Caco-2 (cell line): ENCODE measurements at places on chromosomes 7 and 10. TPM values are rescaled to one million over a fixed set of nuclear protein-coding genes. Genes with fewer than 3 reads are reported as not detected.
A peak's percentile ranks its signal among the peaks of the same experiment; 100 is the strongest.

Gene OPALIN
- not detected in 2 replicates for total RNA-seq

DNA sequence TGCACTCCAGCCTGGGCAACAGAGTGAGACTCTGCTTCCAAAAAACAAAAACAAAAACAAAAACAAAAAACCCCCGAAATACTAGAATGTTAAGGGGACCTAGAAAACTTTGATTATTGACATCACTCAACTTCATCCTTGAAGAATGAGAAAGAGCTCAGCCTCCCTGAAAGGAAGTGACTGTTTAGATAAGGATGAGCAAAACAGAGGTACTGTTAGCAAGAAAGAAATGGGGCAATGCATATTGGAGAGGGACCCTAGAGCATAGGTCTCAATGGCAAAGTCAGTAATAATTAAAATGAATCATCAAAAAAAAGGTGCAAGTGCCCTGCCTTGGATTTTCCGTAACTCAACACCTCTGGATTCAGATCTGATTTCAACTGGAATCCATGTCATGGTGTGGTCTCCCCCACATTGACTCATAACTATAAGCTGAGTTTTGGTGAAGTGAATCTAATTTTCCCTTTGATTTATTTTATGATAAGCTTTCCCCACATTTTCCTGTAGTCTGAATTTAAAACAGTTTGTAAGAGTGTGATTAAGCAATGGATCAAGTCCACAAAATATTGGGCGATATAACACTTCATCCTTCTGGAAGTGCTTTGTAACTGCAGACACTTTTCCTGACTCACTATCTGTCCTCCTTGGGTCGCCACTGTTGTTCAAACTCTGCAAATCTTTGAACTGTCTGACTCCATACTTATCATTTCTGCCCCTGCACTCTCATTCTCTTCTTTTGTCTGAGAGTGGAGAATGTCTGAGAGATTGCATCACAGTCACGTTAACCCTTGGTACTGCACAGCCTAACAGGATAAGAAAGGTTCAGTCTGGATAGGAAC is 224.8 kb upstream of the LYZL1 start:
- peak; percentile 89 for DNase-seq

- no peak for DNase-seq
Observed at GRCh38 chr10:101038484-101038883, 7.5 kb downstream of the SFXN3 start.

Gene DNAJC1
- 50.7 and 54.2 TPM in 2 replicates for total RNA-seq

Gene PTF1A
- not detected in 2 replicates for total RNA-seq

DNA sequence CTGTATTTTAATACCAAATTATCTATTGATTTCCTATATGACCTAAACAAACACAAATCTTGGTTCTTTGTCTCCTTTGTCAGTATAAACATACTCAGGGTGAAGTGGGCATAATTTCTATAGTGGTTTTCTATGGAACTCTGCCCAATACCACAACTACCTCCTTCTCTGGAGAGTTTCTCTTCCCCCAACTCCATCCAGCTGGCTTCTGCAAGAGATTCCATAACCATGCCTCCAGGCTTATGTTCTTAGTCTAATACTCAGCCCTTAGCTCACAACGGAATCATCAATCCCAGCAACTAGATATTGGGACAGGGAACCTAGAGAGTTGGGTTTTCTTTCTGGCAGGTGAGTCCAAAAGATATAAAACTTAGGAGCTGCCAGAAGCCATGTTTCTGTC is 127.3 kb downstream of the TRIL start:
- DNase-seq = no peak
